Transverse colon (tissue), 4 donors: ENCODE measurements at places on chromosomes 7 and 10. TPM values are rescaled to one million over a fixed set of nuclear protein-coding genes. Genes with fewer than 3 reads are reported as not detected.

NT5C3A gene
- 46.4 TPM for total RNA-seq

NPTX2 gene
- total RNA-seq: 9.1 TPM

- no peaks in the 10 kb centered on the region for H3K4me1 ChIP-seq
- no peak overlapping the region for H3K27ac ChIP-seq
- no peaks in the 10 kb centered on the region for H3K36me3 ChIP-seq
- no peak overlapping the region for H3K4me3 ChIP-seq
- DNase-seq: no peak
- peaks cover 4% of the 10 kb centered on the region for H3K27me3 ChIP-seq
Measured at GRCh38 chr7:28507525-28508282, 95.4 kb downstream of the CREB5 start.

- no peaks in the 10 kb centered on the region for H3K36me3 ChIP-seq
- no peak overlapping the region for H3K27ac ChIP-seq
- H3K27me3 ChIP-seq: peaks cover 30% of the 10 kb centered on the region
- H3K4me3 ChIP-seq: no peak overlapping the region
Measured at GRCh38 chr10:5354068-5354467, 10.7 kb upstream of the UCN3 start.

VENTX gene
- total RNA-seq: not detected

NODAL gene
- total RNA-seq: not detected

JAKMIP3 gene
- total RNA-seq: 0.40 TPM

DNA sequence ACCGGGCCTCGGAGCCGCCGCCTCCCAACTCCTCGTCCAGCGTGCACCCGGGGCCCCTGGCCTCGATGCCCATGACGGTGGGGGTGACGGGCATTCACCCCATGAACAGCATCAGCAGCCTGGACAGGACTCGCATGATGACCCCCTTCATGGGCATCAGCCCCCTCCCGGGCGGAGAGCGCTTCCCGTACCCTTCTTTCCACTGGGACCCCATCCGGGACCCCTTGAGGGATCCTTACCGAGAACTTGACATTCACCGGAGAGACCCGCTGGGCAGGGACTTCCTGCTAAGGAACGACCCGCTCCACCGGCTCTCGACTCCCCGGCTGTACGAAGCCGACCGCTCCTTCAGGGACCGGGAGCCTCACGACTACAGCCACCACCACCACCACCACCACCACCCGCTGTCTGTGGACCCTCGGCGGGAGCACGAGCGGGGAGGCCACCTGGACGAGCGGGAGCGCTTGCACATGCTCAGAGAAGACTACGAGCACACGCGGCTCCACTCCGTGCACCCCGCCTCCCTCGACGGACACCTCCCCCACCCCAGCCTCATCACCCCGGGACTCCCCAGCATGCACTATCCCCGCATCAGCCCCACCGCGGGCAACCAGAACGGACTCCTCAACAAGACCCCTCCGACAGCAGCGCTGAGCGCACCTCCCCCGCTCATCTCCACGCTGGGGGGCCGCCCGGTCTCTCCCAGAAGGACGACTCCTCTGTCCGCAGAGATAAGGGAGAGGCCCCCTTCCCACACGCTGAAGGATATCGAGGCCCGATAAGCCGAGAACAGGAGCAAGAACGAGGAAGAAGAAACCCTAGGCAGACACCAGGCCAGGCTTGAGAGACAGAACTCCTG lies 341.5 kb upstream of the GALNT17 start:
- H3K4me1 ChIP-seq: no peaks in the 10 kb centered on the region
- no peak for DNase-seq
- no peak overlapping the region for H3K4me3 ChIP-seq
- no peaks in the 10 kb centered on the region for H3K27me3 ChIP-seq
- H3K36me3 ChIP-seq: no peaks in the 10 kb centered on the region
- no peak overlapping the region for H3K27ac ChIP-seq

TMEM139 gene
- 46.4 TPM for total RNA-seq

DNA sequence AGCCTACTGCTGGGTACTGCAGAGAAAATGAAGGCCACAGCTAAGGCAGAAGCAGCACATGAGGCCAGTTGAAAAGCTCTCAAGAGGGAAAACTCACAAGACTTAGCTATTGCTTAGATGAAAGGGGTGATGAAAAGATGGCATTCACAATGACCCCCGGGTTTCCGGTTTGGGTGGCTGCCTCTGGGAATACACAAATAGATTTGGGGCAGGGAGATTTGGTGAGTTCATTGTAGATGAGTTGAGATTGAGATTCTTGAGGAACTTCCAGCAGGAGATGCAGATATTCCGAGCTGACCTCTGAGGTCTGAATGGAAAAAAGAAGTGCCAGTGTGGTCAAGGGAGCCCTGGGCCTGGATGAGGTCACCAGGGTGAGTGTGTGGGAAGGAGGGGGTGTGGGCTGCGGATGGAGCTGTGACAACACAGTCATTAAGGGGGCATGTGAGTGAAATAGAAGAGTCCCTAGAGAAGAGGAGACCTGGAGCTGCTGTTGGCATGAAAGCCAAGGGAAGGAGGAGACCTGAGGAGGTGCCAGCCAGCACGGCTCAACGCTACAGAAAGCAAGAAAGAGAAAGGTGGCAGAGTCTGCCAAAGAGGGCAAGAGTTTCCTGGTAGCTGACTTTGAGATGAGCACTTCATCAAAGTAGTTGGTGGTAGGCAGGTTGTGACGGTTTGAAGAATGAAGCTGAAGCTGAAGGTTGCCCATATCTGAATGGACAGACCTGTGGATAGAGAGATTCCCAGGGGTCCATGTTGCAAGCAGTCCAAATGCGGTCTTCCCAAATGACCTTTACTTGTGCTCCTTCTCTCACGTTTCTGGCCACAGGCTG lies 43.7 kb downstream of the HIF1AN start:
- no peaks in the 10 kb centered on the region for H3K36me3 ChIP-seq
- H3K4me1 ChIP-seq: no peaks in the 10 kb centered on the region
- DNase-seq: no peak
- H3K27me3 ChIP-seq: peaks cover 33% of the 10 kb centered on the region
- H3K27ac ChIP-seq: no peak overlapping the region
- H3K4me3 ChIP-seq: no peak overlapping the region

DNA sequence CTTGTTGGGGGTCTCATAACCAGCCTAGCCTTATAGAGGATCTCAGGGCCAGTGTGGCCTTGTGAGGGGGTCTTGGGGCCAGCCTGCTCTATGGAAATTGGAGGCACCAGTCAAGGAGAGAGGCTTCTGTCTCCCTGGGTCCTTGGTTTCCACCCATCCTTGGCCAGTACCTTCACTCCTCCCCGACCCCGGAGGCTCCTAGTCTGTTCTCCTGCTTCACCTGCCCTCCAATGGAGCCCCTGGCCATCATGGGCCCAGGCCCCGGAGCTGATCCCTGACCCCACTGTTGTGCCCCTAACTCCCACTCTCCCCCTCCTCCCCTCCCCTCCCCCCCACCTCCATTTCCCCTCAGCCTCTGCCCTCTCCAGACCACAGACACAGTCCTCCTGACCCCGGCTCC lies 29.7 kb downstream of the RASGEF1A start:
- H3K27me3 ChIP-seq: no peaks in the 10 kb centered on the region
- peak; percentile 6 for DNase-seq
- H3K4me3 ChIP-seq: no peak overlapping the region

GRCh38 chr7:142308326-142308725 lies 50.5 kb upstream of the PRSS58 start:
- no peaks in the 10 kb centered on the region for H3K36me3 ChIP-seq
- no peak overlapping the region for H3K4me3 ChIP-seq
- no peaks in the 10 kb centered on the region for H3K4me1 ChIP-seq
- no peak overlapping the region for H3K27ac ChIP-seq
- no peaks in the 10 kb centered on the region for H3K27me3 ChIP-seq

DNA sequence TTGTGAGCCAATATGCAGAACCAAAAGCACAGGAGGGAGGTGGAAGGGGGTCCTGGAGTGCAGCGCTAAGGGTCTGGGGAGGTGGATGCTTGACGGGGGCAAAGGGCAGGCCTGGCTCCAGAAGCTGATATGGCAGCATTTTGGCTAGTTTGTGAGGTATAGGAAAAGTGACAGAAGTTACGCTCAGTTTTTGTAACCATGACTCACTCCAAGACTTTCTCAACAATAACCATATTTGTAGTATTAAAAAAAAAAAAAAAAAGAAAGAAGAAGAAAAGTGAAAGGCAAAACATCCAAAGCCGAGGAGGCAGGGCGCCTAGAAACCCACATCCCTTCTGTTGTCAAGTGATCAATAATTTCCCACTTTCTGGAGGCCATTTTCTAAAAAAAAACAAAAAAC lies 92.3 kb downstream of the RNF216 start:
- no peak for DNase-seq
- no peaks in the 10 kb centered on the region for H3K27me3 ChIP-seq
- H3K27ac ChIP-seq: peak overlapping the region; percentile 93
- H3K4me3 ChIP-seq: no peak overlapping the region

DNA sequence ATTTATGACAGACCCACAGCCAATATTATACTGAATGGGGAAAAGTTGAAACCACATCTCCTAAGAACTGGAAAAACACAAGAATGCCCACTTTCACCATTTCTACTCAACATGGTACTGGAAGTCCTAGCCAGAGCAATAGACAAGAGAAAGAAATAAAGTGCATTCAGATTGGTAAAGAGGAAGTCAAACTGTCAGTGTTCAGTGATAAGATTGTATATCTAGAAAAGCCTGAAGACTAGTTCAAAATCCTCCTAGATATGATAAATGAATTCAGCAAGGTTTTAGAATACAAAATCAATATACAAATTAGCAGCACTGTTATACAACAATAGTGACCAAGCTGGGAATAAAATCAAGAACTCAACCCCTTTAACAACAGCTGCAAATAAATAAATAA lies 6.9 kb upstream of the ZNF138 start:
- no peak overlapping the region for H3K27ac ChIP-seq
- H3K36me3 ChIP-seq: no peaks in the 10 kb centered on the region
- no peaks in the 10 kb centered on the region for H3K27me3 ChIP-seq
- no peaks in the 10 kb centered on the region for H3K4me1 ChIP-seq

DNA sequence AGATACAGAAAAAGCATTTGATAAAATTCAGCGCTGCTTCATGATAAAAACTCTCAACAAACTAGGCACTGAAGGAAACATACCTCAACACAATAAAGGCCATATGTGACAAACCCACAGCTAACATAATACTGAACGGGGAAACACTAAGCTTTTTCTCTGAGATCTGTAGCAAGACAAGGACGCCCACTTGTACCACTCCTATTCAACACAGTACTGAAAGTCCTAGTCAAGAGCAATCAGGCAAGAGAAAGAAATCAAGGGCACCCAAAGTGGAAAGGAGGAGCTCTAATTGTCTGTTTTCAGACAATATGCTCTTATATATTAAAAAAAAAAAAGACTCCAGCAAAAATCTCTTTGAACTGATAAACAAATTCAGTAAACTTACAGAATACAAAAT lies 13.3 kb downstream of the DIP2C start:
- H3K4me1 ChIP-seq: no peaks in the 10 kb centered on the region
- DNase-seq: no peak
- no peak overlapping the region for H3K4me3 ChIP-seq
- no peaks in the 10 kb centered on the region for H3K36me3 ChIP-seq
- no peaks in the 10 kb centered on the region for H3K27me3 ChIP-seq

ZNF804B gene
- total RNA-seq: not detected

GRCh38 chr7:34946486-34946885 lies 90.8 kb downstream of the DPY19L1 start:
- no peak for DNase-seq
- no peaks in the 10 kb centered on the region for H3K36me3 ChIP-seq
- H3K27me3 ChIP-seq: no peaks in the 10 kb centered on the region
- no peak overlapping the region for H3K4me3 ChIP-seq

GRCh38 chr7:77819021-77819420 lies 20.4 kb downstream of the PHTF2 start:
- no peaks in the 10 kb centered on the region for H3K27me3 ChIP-seq
- no peaks in the 10 kb centered on the region for H3K4me1 ChIP-seq
- H3K4me3 ChIP-seq: no peak overlapping the region
- peaks cover 3% of the 10 kb centered on the region for H3K36me3 ChIP-seq
- no peak for DNase-seq

- no peaks in the 10 kb centered on the region for H3K36me3 ChIP-seq
- no peaks in the 10 kb centered on the region for H3K4me1 ChIP-seq
- no peaks in the 10 kb centered on the region for H3K27me3 ChIP-seq
- H3K27ac ChIP-seq: no peak overlapping the region
- no peak for DNase-seq
- H3K4me3 ChIP-seq: no peak overlapping the region
Measured at GRCh38 chr10:25641595-25641994, 292.4 kb upstream of the MYO3A start.

GRCh38 chr10:124450012-124450782 lies at the start of gene NKX1-2:
TSS of gene NKX1-2 (minus strand) at chr10:124450035. CDS start at chr10:124449943, 92 bp downstream.
- no peak within 1 kb of the TSS for H3K4me3 ChIP-seq
- no peak within 1 kb of the TSS for H3K27ac ChIP-seq
- DNase-seq: no peak

GRCh38 chr10:132516771-132517725 lies 20.5 kb upstream of the INPP5A start:
- peak overlapping the region; percentile 87 for H3K27ac ChIP-seq
- peaks cover 40% of the 10 kb centered on the region for H3K4me1 ChIP-seq
- H3K4me3 ChIP-seq: no peak overlapping the region
- DNase-seq: peak; percentile 80
- no peaks in the 10 kb centered on the region for H3K27me3 ChIP-seq

DNA sequence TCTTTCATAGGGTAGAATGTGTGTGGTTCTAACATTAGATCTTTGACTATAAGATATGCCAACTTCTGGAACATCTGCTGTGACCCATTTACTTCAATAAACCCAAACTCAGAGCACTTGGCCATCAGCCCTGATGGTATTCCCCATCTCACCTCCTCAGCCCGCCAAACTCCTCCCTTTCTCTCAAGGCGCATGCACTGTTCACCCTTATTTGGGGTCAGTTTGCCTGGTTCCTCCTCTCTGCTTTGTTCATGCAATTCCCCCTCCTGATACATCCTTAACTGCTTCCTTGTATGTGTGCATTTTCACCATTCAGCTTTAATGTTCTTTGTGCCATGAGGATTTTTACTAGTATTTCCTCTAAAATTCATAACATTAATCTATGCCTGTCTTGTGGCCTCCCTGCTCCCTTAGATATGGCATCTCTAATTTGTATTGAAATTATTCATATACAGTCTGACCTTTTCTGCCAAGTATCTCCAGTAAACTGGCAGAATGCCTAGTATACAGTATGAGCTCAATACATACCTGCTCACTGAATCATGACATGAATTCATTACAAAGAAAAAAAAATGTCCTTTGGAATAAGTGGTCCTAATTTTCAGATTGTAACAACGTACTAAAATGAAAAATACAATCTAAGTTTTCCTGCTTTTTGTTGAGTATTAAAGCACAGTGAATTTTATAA lies 336.8 kb upstream of the IGFBP3 start:
- no peaks in the 10 kb centered on the region for H3K27me3 ChIP-seq
- no peaks in the 10 kb centered on the region for H3K4me1 ChIP-seq
- H3K27ac ChIP-seq: no peak overlapping the region
- H3K36me3 ChIP-seq: no peaks in the 10 kb centered on the region
- DNase-seq: no peak

- H3K36me3 ChIP-seq: peaks cover 47% of the 10 kb centered on the region
- no peaks in the 10 kb centered on the region for H3K27me3 ChIP-seq
- DNase-seq: no peak
Measured at GRCh38 chr10:113158183-113158582, 208.1 kb downstream of the TCF7L2 start.

- no peak overlapping the region for H3K27ac ChIP-seq
- H3K4me1 ChIP-seq: no peaks in the 10 kb centered on the region
- H3K36me3 ChIP-seq: no peaks in the 10 kb centered on the region
- no peak for DNase-seq
- no peak overlapping the region for H3K4me3 ChIP-seq
- H3K27me3 ChIP-seq: no peaks in the 10 kb centered on the region
Measured at GRCh38 chr7:108166687-108167086, 36.5 kb upstream of the LAMB4 start.

- H3K36me3 ChIP-seq: no peaks in the 10 kb centered on the region
- no peak for DNase-seq
- no peak overlapping the region for H3K27ac ChIP-seq
- no peak overlapping the region for H3K4me3 ChIP-seq
- H3K4me1 ChIP-seq: no peaks in the 10 kb centered on the region
Measured at GRCh38 chr7:78879206-78879605, 574.3 kb downstream of the MAGI2 start.
